Heart right ventricle (tissue), 16 donors: ENCODE measurements at places on chromosomes 7 and 10. TPM values are rescaled to one million over a fixed set of nuclear protein-coding genes. Genes with fewer than 3 reads are reported as not detected.
A peak's percentile ranks its signal among the peaks of the same experiment; 100 is the strongest.

MSRB2 gene
- total RNA-seq = 153 TPM

EVX1 gene
- total RNA-seq = not detected

STEAP1 gene
- 1.2 TPM for total RNA-seq

EN2 gene
- total RNA-seq = not detected

NEBL gene
- 716 TPM for total RNA-seq

CXCL12 gene
- total RNA-seq = 175 TPM

INSYN2A gene
- 0.19 TPM for total RNA-seq

FEZF1 gene
- total RNA-seq = not detected

DNA sequence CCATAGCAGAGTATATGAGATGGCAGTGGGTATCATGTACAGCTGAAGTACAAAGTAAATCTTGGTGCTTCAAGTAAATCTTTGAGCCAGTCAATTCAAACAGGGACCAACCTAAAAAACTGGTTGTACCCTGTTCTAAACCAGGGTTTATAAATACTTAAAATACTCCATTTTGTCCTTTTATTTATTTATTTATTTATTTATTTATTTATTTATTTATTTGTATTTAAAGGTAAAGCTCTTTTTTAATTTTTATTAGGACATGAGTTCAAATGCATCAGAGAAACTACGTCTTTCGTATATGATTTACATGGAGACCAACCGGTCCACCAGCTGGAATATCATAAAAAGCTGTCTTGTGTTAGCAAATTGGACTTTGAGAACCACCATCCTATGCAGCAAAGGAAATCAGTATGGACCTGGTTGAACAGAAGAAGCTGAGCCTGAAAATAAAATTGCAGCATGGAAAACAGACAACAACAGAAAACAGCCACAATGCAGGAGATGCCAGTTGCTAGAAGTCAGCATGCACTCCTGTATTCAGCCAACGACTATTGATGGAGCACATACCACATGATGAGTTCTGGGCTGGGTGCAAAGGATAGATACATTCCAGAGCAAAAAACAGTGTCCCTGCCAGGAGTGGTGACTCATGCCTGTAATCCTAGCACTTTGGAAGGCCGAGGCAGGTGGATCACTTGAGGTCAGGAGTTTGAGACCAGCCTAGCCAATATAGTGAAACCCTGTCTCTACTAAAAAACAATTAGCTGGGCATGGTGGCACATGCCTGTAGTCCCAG lies 60.0 kb downstream of the PLXNA4 start:
- H3K36me3 ChIP-seq = no peaks in the 10 kb centered on the region
- H3K4me3 ChIP-seq = no peak overlapping the region
- peak overlapping the region; percentile 34 for H3K27ac ChIP-seq
- H3K27me3 ChIP-seq = no peaks in the 10 kb centered on the region
- no peak for DNase-seq

DNA sequence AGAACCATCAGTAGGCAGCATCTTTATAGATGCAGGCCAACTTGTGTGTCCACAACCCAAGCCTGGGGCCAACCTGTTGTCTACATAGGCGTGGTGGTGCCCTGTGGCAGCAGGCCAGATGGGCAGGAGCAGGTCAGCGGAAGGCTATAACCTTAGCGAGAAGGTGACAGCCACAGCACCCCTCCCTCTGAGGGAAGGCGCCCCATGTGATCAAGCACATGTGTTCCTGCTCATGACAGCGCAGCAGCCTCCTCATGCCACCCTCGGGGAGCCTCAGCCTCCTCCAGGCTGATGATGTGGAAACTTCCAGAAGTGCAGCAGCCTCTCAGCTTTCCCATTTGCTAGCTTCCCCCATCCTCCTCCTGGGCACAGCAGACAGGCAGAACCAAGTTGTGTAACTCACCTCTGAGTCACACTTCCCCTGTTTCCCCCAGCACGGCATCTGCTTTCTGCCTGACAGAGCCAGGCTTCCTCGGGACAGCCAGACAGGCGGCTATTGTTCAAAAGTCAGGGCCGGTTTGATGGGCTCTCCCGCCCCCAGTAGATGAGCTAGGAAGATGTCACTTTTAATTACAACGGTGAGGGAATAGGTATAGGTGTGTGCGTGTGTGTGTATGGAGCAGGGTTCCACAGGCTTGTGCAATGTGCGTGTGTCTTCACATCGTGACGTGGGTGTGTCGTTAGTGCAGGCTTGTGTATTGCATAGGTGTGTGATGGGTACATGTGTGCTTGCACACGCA lies 312.0 kb upstream of the ZMIZ1 start:
- H3K27ac ChIP-seq = no peak overlapping the region
- peaks cover 19% of the 10 kb centered on the region for H3K4me1 ChIP-seq
- H3K36me3 ChIP-seq = no peaks in the 10 kb centered on the region

DNA sequence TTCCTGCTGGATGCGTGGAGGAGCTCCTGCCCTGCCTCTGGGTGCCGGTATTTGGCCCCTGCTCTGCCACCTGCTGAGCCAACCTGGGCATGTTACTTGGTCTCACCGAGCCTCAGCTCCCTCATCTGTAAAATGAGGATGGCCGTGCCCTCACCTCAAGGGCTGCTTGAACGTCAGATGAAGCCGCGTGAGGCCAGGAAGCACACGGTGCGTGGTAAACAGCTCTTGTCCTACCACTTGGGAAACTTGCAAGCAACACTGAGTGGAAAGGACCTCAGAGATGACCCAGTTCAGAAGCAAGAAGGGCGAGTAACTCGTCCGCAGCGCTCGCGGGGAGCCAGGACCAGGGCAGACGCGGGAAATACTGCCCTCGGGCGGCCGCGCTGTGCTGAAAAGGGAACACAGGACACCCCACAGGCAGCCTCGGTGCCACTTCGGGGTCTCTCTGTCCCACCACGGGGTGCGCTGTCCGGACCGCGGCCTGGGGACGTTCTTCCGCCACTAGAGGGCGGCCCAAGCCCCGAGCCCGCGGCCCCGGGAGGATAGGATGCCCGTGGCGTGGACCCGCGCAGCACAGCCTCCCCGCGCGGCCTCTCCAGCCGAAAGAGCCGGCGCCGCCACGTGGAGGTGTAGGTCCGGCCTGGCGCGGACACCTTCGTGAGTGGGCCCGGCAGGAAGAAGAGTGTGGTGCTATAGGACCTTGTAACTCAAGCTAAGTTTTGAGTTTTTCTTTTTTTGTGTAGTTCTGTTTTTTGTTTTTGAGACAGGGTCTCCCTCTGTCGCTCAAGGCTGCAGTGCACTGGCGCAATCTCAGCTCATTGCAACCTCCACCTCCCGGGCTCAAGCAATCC lies 94.1 kb downstream of the PRKAG2 start:
- H3K27me3 ChIP-seq = no peaks in the 10 kb centered on the region
- no peak overlapping the region for H3K27ac ChIP-seq
- no peaks in the 10 kb centered on the region for H3K36me3 ChIP-seq
- H3K4me3 ChIP-seq = peak overlapping the region; percentile 41

DNA sequence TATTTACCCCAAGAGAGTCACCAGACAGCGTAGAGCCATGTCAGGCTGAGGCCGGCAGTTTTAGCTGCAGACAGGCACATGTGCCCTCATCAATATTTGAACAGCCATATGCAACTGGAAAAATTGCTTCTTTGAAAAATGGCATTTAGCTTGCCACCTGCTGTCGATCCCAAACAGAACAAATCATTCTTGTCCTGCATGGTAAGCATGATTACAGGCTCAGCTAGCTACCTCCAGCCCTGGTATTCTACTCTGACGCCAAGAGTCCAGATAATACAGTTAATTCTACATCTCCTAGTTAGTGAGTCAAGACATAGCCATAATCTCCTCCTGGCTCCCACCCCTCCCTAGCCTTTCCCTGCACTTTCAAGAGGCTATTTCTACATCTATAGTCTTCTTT lies 7.7 kb downstream of the CREB3L2 start:
- no peak for DNase-seq
- H3K4me1 ChIP-seq = peaks cover 78% of the 10 kb centered on the region
- no peaks in the 10 kb centered on the region for H3K36me3 ChIP-seq
- no peak overlapping the region for H3K4me3 ChIP-seq
- no peaks in the 10 kb centered on the region for H3K27me3 ChIP-seq

- H3K4me1 ChIP-seq = peaks cover 39% of the 10 kb centered on the region
- H3K27me3 ChIP-seq = no peaks in the 10 kb centered on the region
- DNase-seq = no peak
- no peak overlapping the region for H3K27ac ChIP-seq
- no peak overlapping the region for H3K4me3 ChIP-seq
These were observed 40.1 kb upstream of the XPNPEP1 start for GRCh38 chr10:109963439-109963838.

GRCh38 chr7:119708891-119709290 lies 564.1 kb upstream of the KCND2 start:
- no peaks in the 10 kb centered on the region for H3K27me3 ChIP-seq
- no peaks in the 10 kb centered on the region for H3K4me1 ChIP-seq
- no peak overlapping the region for H3K4me3 ChIP-seq
- no peaks in the 10 kb centered on the region for H3K36me3 ChIP-seq

GRCh38 chr10:131437556-131438475 lies 126.3 kb upstream of the TCERG1L start:
- DNase-seq = no peak
- H3K4me1 ChIP-seq = no peaks in the 10 kb centered on the region
- H3K27ac ChIP-seq = no peak overlapping the region
- no peaks in the 10 kb centered on the region for H3K36me3 ChIP-seq

- H3K4me3 ChIP-seq = peak overlapping the region; percentile 39
- peaks cover 58% of the 10 kb centered on the region for H3K27me3 ChIP-seq
- H3K27ac ChIP-seq = no peak overlapping the region
- no peak for DNase-seq
- no peaks in the 10 kb centered on the region for H3K36me3 ChIP-seq
- H3K4me1 ChIP-seq = peaks cover 48% of the 10 kb centered on the region
These were observed 2.2 kb downstream of the EMX2 start for GRCh38 chr10:117544711-117545140.

DNA sequence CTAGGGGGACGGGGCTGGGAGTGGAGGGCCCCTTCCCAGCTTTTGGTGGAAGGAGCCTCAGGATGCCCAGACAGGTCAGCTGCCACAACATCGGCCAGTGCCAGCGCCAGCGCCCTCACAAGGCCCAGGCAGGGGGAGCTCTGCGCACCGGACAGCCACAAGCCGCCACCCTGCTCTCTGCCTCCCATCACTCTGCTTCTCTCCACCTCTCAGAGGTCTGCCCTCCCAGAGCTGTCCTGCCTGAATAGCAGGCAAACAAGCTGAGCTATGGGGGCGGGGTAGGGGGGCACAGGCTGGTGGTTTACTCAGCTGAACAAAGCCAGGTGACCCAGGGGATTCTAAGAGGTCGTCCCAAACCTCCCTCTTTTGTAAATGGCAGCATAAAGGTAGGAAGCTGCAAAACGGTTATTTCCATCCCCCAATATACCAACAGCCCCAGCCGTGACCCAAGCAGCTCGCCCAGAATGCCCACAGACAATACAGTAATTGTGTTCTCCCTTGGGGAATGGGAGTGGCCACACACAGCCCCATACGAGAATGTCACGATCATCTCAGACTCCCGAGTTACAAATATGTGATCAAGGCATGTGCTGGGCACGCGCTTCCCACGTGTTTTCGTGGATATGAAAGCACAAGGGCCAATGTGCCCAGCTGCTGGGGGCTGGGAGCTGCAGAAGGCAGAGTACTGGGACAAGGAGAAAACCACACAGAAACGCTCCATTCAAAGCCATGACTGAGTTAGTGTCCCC lies 19.7 kb downstream of the FAM53B start:
- no peak overlapping the region for H3K4me3 ChIP-seq
- H3K4me1 ChIP-seq = peaks cover 99% of the 10 kb centered on the region
- DNase-seq = no peak
- H3K36me3 ChIP-seq = no peaks in the 10 kb centered on the region
- H3K27me3 ChIP-seq = no peaks in the 10 kb centered on the region

GRCh38 chr7:121576148-121576917 lies 180.2 kb upstream of the FAM3C start:
- no peak overlapping the region for H3K4me3 ChIP-seq
- no peaks in the 10 kb centered on the region for H3K27me3 ChIP-seq
- no peak for DNase-seq
- no peak overlapping the region for H3K27ac ChIP-seq
- no peaks in the 10 kb centered on the region for H3K36me3 ChIP-seq

GRCh38 chr7:55452971-55453370 lies 87.8 kb downstream of the LANCL2 start:
- no peak overlapping the region for H3K4me3 ChIP-seq
- no peak for DNase-seq
- no peaks in the 10 kb centered on the region for H3K36me3 ChIP-seq

DNA sequence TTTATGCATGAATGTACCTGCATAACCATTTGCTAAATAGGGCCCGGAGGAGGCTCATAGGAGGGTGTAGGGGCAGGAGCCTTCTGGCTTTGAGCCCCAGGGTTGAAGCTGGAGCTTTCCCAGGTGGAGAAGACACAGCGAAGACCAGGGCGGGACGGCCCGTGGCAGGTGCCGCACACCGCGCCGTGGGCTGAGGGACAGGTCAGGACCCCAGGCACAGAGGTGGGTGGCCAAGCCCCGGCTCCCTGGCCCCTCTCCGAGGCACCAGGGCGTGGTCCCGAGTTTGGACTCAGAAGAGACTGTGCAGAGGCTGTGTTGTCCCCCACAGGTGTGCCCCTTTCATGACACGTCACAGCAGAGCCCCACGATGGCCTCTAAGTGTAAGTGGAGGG lies 56.5 kb downstream of the PWWP2B start:
- H3K4me1 ChIP-seq = peaks cover 16% of the 10 kb centered on the region
- H3K36me3 ChIP-seq = no peaks in the 10 kb centered on the region
- H3K4me3 ChIP-seq = peak overlapping the region; percentile 37
- DNase-seq = no peak

- H3K4me3 ChIP-seq = no peak overlapping the region
- no peaks in the 10 kb centered on the region for H3K36me3 ChIP-seq
- no peaks in the 10 kb centered on the region for H3K27me3 ChIP-seq
- no peak for DNase-seq
These were observed 87.0 kb upstream of the IGFBP3 start for GRCh38 chr7:46007990-46008643.

DNA sequence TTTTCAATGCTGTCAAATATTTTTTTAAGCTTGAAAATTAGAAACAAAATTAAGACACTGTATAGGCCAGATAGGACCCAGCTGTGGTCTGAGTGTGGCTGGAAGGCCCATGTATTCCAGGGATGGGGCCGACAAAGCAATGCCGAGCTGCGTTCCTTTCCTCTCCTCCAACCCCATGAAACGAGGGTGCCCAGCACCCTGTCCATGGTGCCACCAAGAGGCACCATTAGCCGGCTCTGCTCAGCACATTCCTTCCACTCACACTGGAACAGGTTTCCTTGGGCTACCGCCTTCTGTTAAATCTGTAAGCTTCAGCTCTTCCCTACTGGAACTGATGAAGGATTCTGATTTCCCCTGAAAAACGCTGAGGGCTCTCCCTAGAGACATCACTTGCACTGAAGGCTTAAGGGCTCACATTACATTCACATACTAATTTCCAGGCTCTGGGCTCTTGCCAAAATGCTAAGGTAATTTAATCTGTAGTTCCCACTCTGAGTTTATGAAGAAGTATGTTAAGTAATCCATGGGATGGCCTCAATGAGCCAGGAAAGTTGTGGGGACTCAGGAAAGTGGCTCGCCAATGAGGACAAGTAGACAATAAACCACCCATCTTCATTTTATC lies 73.7 kb upstream of the CAMK2B start:
- DNase-seq = no peak
- peak overlapping the region; percentile 37 for H3K27ac ChIP-seq
- H3K4me3 ChIP-seq = no peak overlapping the region

DNA sequence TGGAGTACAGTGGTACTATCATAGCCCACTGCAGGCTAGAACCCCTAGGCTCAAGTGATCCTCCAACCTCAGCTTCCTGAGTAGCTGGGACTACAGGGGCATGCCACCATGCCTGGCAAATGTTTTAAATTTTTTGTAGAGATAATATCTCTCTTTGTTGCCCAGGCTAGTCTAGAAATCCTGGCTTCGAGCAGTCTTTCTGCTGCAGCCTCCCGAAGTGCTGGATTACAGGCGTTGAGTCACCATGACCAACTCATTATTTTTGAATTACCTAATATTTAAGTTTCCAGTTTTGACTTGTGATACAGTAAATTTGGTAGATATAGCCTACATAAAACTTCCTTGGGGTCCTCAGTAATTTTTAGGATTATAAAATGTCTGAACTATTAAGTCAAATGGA lies 74.1 kb downstream of the RUNDC3B start:
- no peak overlapping the region for H3K4me3 ChIP-seq
- DNase-seq = no peak
- H3K27me3 ChIP-seq = no peaks in the 10 kb centered on the region
- no peaks in the 10 kb centered on the region for H3K36me3 ChIP-seq
